Ovary (tissue), 10 donors: ENCODE measurements at places on chromosomes 6 and 20. TPM values are rescaled to one million over a fixed set of nuclear protein-coding genes. Genes with fewer than 3 reads are reported as not detected.

DNA sequence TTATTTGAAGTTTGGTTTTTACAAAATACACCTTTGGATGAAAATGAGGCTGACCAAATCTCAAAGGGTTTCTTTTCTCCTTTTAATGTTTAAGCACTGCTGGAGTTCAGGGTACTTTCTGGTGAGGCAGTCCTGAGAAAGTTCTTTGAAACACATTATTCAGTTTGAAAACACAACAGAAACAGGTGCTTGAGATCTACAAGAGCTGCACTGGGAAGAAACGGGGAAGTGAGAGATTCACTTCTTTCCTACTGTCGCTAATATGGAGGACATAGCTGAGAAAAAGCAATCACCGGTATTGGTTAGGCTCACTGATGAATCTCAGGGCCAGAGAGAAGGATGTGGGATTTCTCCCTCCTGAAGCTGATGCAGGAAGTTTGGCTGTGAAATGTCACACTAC lies 22.9 kb upstream of the TMEM170B start:
- DNase-seq = no peak

DNA sequence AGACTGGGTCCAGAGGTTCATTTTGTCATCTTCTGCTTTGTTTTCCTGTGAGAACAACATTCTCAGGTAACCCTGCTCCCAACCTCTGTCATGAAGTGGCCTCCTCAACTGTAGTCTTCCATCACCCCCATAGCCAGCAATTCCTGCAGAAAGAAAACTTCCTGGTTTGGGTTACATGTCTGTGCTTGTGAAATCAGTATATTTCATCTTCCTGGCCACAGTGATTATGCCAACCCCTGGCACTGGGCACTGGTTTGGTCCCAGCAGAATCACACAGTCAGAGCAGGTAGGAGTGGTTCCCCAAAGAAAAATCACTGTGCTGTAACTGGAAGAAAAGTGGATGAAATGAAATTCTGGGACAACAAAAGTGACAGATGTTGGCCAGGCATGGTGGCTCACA lies 52.5 kb downstream of the CRYBG1 start:
- DNase-seq = no peak

GRCh38 chr20:5180933-5181332 lies 54.1 kb downstream of the CDS2 start:
- no peak for DNase-seq

VAPB gene
- total RNA-seq = 11.8 TPM

ZNF512B gene
- total RNA-seq = 8.3 TPM

PI3 gene
- total RNA-seq = not detected
